ENCODE measurements at places on chromosomes 5 and 9.

GRCh38 chr9:124005029-124005771 is 6.4 kb upstream of the LHX2 start:
- no peak for DNase-seq

- DNase-seq: no peak
Observed at GRCh38 chr5:9265441-9266287, 280.2 kb downstream of the SEMA5A start.

DNA sequence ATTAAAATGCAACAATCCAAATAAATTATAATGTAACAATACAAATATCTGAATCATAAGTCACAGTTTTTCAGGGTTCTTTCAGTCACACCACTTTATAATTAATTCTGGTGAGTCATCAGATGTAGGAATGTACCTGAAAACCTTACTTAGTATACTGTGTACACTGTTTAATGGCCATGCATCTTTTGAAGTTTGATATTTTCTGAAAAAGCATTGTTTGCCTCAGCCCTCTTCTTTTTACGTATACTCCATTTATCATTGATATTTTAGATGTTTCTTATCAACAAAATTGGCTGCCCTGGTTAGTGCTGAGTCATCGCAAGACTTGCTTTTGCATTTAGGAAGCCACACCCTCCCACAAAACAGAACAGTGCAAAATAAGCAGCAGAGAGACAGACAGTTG is 218.6 kb downstream of the PJA2 start:
- DNase-seq: no peak

GRCh38 chr9:78698371-78698770 is 401.4 kb downstream of the PSAT1 start:
- no peak for DNase-seq

GRCh38 chr5:92758552-92758951 is 822.5 kb downstream of the NR2F1-AS1 start:
- no peak for DNase-seq

DNA sequence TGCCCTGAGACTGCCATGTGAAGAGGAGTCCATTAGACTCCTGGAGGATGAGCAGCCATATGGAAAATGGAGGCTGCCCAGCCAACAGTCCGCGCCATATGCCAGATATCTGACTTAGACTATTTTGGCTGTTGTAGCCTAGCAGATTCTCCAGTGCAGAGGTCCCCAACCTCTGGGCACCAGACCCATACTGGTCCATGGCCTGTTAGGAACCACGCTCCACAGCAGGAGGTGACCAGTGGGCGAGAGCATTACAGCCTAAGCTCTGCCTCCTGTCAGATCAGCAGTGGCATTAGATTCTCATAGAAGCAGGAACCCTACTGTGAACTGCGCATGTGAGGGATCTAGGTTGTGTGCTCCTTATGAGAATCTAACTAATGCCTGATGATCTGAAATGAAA is 851.9 kb downstream of the NR2F1-AS1 start:
- no peak for DNase-seq

Data from activated CD8-positive, alpha-beta memory T cell treated with anti-CD3 and anti-CD28 coated beads for 4 hours (primary cell).